Activated CD8-positive, alpha-beta memory T cell treated with anti-CD3 and anti-CD28 coated beads for 24 hours (primary cell): ENCODE measurements at places on chromosomes 4 and X.

- no peak for DNase-seq
Observed at GRCh38 chrX:133302775-133303445, 84.8 kb upstream of the TFDP3 start.

DNA sequence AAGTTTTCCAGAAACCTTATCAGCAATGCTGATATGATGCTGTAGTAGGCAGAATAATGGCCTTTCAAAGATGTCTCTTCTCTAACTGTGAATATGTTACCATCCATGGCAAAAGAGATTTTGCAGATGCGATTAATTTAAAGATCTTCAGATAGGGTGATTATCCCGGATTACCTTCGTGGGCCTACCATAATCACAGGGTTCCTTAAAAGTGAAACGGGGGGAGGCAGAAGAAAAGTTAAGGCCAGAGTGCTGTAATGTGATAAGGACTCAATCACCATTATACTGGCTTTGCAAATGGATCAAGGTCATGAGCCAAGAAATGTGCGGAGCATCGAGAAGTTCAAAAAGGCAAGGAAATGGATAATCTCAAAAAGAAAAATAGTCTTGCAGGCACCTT is 459.6 kb downstream of the CCSER1 start:
- DNase-seq = no peak

DNA sequence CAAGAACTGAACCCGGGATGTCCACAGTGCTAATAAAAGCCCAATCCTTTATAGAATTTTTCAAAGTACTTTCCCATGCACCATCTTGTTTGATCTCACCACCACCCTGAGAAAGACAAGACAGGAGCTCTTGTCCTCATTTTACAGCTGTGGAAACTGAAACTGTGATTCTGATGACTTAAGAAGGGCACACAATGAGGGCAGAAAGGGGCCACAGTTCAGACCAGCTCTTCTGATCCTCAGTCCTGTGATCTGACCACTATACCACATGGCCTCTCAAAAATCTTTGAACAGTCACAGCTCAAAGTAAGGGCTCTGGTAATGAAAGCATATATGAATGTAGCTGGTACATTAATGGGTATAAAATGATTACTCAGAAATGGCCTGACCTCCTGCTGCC is 127.3 kb upstream of the CPEB2 start:
- no peak for DNase-seq

GRCh38 chr4:41408859-41409593 is 128.9 kb upstream of the LIMCH1 start:
- DNase-seq = no peak

GRCh38 chr4:165299399-165300060 is 27.9 kb upstream of the MSMO1 start:
- no peak for DNase-seq

GRCh38 chr4:72430050-72430449 is 139.0 kb downstream of the ADAMTS3 start:
- DNase-seq = no peak

DNA sequence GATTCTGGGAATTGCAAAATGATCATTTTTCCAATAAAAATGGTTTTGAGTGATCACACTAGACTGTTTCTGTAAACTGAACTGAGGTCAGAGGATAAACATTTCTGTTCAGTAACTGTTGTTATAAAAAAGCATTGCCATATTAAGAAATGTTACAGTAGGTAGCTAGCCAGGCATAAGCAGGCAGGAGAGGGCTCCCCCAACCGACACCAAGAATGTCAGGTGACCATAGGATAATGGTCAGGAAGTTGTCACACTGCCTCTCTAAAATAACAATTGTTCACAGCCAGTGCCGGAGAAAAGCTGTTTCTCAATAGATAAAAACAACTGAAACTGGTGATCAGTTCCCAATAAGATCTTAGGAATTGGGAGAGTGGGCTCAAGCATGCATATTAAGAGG is 306.2 kb upstream of the SLIT2 start:
- DNase-seq = no peak

DNA sequence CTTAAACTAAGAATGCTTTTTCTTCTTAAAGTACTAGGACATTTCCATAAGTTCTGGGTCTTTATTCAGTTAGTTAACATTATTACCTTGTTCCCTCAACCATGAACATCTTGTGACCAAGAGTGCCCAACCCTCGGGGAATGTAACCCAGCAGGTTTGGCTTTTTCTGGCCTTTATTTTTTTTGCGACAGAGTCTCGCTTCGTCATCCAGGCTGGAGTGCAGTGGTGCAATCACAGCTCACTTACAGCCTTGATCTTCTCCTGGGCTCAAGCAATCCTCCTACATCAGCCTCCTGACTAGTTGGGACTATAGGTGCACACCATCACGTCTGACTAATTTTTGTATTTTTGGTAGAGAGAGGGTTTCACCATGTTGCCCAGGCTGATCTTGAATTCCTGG is 65.1 kb downstream of the USP11 start:
- DNase-seq = no peak

DNA sequence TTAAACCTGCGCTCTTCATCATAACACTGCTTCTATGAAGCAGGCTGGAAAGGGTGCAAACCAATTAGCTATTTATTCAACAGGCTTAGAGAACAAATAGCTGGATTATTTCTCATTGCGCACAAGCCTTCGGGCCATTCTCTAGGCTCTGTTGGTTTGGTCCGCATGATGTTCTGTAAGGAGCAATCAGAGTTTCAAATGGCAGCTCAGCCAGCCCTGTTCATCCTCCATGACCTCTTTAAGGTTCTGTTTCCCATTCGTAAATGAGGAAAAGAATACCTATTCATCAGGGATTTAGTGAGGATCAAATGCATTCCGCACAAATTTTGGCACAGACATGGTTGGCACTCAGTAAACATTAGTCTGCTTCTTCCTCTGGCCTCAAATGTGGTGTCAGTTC is 15.5 kb upstream of the GPM6A start:
- no peak for DNase-seq

DNA sequence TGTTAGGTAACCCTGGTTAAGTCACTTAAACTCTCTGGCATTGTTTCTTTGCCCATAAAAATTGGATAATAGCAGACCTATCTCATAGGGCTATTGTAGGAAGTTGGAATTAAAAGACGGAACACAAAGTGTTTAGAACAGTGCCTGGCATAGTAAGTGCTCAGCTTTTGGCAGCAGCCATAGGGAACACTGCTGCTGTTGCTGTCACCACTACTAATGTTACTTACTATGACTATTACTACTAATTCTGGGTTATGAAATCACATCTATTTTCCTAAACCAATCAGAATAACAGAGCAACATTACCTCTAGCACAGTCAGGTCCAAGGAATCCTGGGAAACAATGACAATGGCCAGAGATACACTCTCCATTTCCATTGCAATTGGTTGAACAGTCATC is 300.0 kb downstream of the SH2D1A start:
- no peak for DNase-seq

- DNase-seq = no peak
Observed at GRCh38 chr4:48343551-48343950, 2.2 kb downstream of the SLAIN2 start.

DNA sequence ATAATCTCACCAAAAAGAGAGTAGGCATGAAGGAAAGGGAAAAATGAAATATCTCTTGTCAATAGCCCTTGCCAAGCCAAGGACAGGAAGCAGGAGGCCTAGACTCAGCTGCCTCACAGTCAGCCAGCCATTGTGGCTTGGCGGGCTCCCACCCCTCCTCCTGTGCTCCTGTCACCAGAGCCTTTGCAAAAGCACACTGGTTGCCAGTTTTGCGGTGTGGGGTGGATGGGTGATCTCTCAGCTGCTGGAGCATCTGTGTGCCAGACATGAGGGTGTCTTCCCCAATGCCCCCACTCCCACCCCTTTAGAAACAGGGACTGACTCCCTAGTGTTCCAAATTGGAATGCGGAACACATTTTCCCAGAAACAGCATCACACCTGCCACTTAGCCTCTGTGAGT is 26.1 kb downstream of the ARHGEF6 start:
- DNase-seq = no peak
